Colonic mucosa (tissue), 4 donors: ENCODE measurements at places on chromosomes 16 and 17.

DNA sequence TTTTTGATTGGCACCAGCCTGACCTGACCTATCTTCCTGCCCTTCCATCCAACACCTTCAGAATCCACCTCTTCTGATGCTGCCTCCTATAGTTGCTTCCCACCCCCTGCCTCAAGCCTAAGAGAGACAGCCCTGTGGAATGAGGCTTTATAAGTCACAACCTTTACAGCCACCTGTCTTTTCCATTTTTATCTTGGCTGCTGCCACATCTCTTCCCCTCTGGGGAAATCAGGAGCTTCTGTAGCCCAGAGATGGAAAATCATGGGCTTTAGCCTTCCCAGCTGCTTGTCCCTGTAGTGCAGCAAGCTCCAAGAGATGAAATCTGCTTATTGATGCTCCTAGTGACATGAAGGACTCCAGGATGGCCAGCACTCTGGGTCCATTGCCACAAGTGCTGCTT, 18.7 kb downstream of the PHAF1 start:
- no peak for DNase-seq

GRCh38 chr16:73553941-73554660, 506.2 kb upstream of the ZFHX3 start:
- no peak for DNase-seq

- no peak for DNase-seq
These were observed 602.1 kb upstream of the GOT2 start for GRCh38 chr16:59336136-59336695.

DNA sequence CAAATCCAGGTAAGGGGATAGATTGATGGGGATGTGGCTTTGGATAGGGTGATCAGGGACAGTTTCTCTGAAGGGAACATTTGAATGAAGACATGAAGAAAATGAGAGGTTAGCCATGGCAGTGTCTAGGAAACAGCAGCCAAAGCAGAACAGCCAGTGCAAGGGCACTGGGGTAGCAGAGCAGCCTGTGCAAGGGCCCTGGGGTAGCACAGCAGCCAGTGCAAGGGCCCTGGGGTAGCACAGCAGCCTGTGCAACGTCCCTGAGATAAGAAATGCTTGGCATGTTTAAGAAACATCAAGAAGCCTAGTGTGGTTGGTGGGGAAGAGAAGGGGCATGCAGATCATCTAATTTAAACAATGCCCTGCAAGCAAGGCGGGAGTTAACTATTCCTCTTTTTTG, 128.5 kb downstream of the IRX5 start:
- DNase-seq = no peak

- no peak for DNase-seq
These were observed 27.1 kb upstream of the MGAT5B start for GRCh38 chr17:76840884-76841775.

- DNase-seq = no peak
These were observed 968 bp downstream of the MRPL28 start for GRCh38 chr16:369275-369865.

GRCh38 chr17:82297280-82297713, 20.1 kb downstream of the CD7 start:
- DNase-seq = peak; percentile 75

DNA sequence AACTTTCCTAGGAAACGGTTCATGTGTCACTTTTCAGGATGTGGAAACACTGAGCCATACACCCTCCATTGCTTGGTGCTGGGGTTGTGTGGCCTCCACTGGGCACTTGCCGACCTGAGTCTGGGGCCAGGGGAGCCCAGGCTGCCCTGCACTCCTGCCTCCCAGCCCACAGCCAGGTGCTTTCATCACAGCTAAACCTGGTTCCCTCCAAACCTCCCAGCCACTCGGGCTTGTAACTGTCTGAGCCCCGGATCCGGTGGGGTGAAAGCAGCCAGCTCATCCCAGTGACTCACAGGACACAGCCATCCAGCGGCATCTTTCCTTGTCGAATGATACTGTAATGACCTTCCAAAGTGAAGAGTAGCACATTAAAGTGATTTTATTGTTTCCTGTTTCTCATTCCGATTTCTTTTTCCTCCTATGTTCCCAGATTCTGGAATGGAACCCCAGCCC, 19.8 kb downstream of the CARHSP1 start:
- no peak for DNase-seq

GRCh38 chr16:2388139-2388874, 40.9 kb upstream of the CCNF start:
- no peak for DNase-seq

GRCh38 chr16:54055864-54056263, 230.7 kb downstream of the IRX3 start:
- no peak for DNase-seq

- no peak for DNase-seq
These were observed 90.7 kb upstream of the CREBBP start for GRCh38 chr16:3971261-3971660.

- no peak for DNase-seq
These were observed 17.3 kb downstream of the CARD14 start for GRCh38 chr17:80187090-80187489.

DNA sequence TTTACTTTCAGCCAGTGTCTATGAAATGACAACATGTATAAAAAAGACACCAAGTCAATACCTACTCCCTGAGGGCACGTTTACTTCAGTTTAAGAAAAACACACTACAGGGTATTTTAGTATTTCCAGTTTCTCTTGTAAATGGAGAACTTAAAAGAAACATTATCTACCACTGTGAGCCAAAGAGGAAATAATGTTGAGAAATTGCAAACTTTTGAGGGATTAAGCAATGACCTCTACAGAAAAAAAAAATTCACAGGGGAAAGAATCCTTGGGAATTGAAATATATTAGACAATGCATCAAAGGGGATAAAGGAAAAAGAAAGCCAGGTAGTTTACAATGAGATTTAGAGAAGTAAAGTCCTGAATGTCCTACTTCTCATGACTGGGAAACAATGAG, 126.0 kb downstream of the KCNJ2 start:
- DNase-seq = no peak

DNA sequence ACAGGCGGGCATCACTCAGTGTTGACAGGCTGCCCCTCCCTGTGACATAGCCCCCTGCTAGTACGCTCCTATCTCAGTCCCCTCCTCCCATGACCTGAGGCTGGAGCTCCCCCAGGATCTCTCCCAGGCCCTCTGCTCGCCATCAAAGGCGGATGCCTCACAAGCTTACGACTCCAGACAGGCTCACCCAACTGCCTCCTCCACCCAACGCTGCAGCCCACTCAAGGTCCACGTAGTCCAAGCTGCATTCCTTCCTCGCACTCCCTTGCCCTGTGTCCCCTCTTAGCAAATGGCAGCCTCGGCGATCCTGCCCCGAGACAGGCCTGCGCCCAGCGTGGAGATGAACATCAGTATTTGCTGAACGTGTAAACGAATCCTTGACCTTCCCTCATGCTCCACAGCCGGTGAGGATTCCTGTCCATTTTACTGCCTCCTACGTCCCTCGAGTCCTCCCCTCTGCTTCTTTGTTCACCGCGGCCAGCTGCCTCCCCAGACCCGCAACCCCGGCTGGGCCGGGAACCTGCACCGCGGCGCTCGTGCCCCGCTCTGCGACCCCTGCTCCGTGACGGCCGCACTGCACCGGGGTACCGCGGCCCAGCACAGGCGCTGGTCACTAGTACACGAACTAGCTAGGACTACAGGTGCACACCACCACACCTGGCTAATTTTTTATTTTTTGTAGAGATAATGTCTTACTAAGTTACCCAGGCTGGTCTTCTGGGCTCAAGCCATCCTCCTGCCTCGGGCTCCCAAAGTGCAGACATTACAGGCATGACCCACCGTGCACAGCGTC, 838 bp upstream of the TMEM97 start:
- no peak for DNase-seq

GRCh38 chr17:50771991-50772785, 4.9 kb upstream of the ANKRD40CL start:
- DNase-seq = no peak

GRCh38 chr16:54326266-54326662, 39.7 kb upstream of the IRX3 start:
- DNase-seq = no peak

DNA sequence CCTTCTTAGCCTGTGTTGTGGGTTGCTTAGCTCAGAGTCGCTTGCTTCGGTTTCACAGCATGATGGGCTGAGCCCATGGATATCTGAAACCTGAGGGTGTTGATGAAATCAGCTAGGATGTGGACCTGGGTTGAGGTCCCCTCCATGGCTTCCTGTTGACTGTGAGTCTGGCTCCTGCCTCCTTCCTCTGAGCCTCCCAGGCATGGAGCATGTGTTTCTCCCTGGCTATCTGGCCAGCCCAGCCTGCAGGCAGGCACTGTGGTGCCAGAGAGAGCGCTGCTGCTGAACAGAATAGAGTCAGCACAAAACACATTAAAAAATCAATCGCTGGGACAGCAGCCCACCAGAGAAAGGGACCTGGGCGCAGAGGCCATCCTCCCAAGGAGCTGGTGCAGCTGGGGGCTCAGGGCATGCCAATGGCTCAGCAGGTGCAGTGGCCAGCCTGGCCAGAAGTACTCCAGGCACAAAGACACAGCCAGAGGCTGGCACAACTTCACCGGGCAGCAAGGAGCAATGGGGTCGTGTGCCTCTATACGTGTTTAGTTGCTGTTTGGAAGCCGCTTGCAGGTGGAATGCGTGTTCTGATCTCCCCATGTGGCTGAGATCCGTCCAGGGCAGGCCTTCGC, 28.3 kb upstream of the GPRC5C start:
- no peak for DNase-seq

- DNase-seq = no peak
These were observed 93.0 kb downstream of the SHISA9 start for GRCh38 chr16:12994402-12994801.

- no peak for DNase-seq
These were observed 252.1 kb downstream of the PHKB start for GRCh38 chr16:47713225-47713595.

GRCh38 chr17:38879878-38880665, 10.2 kb downstream of the LASP1 start:
- DNase-seq = no peak

DNA sequence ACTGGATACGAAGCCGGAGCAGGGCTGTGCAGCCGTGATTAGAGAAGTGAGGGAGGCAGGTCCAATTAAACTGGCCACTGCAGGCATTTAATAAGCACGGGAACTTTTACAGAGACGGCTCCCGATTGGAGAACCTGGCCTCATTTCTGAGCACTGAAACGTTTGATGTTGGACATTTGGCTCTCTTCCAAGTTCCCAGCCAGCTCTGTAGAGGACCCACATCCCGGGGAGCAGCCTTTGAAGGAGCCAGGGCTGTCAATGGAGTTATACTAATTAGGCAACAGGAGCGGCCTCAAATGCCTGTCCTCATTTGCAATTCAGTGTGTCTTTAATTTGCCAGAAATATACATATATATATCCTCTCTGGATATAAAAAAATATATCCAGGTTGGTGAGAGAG, 499.4 kb upstream of the C16orf82 start:
- DNase-seq = no peak

GRCh38 chr17:57750895-57751294, 5.8 kb upstream of the CCDC182 start:
- DNase-seq = no peak

DNA sequence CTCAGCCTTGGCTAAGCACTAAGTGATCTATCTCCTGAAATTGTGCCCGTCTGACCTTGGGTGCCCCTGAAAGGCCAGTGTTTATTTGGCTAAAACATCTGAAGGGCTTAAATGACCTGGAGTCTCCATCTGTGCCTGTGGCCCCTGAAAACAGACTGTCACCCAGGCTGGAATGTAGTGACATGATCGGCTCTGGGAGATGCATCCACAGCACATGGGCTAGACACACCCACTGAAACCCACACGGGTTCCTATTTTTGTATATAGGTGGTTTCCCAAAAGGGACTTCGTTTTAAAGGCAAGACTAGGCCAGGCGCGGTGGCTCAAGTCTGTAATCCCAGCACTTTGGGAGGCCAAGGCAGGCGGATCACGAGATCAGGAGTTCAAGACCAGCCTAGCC, 13.5 kb downstream of the CEP295NL start:
- DNase-seq = no peak

DNA sequence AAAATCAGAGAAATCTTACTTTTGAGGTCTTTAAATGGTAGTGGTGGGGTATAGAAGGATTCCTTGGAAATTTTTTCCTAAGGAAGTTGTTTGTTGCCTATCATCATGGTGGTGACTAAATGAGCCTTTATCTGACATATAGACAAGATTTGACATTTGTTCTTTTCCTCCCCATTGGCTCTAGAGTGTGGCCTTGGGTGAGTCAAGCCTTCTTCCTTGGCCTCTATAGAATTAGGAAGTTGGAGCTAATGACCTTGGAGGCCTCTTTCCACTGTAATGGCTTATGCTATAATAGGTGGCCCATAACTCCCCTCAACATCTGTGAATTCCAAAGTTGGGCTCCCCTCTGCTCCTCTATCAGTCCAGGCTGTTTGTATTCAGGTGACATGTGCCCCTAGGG, 79.1 kb upstream of the HNF1B start:
- no peak for DNase-seq

- DNase-seq = peak; percentile 35
These were observed 235.8 kb downstream of the MAP2K4 start for GRCh38 chr17:12256380-12256995.

GRCh38 chr17:1683459-1683858, 1.2 kb downstream of the PRPF8 start:
- DNase-seq = no peak

DNA sequence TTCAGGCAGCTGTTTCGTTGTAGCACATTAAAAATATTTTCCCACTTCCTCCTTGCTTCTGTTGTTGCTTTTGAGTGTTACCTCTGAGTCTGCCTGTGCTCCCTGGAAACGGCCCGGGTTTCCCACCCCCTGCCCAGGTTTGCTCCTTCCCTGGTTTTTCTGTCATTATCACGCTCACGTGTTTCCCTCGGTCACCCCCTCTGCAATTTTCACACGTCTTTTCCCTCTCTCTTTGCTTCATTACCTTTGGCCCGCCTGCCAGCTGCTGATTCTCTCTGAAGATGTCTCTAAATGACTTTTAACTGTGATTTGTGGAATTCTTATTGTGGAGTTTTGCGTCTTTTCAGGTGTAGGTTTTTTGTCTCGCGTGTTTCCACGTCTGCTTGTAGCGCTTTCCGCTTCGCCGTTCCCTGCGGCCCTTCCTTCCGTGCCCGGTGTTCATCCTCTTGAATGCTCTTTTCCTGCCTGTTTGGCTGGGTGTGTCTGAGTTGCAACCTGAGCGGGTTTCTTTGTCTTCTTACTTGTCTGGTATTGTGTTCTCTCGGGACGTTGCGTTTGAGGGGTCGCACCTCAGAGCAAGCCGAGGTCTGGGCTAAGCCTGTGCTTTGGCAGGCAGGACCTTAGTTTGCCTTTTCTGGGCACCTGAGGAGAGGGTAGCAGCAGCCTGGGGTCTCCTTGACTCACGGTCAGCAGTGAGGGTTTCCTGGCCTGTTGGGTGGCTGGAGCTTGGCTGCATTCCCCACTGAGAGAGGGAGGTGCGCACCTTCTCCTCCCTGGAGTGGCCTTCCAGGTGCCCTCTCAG, 96.3 kb upstream of the ZNF750 start:
- DNase-seq = no peak

GRCh38 chr16:86357303-86357702, 153.0 kb upstream of the FOXF1 start:
- no peak for DNase-seq
